NCI-H1694 (cell line): ENCODE measurements at places on chromosomes 3 and 15.

DNA sequence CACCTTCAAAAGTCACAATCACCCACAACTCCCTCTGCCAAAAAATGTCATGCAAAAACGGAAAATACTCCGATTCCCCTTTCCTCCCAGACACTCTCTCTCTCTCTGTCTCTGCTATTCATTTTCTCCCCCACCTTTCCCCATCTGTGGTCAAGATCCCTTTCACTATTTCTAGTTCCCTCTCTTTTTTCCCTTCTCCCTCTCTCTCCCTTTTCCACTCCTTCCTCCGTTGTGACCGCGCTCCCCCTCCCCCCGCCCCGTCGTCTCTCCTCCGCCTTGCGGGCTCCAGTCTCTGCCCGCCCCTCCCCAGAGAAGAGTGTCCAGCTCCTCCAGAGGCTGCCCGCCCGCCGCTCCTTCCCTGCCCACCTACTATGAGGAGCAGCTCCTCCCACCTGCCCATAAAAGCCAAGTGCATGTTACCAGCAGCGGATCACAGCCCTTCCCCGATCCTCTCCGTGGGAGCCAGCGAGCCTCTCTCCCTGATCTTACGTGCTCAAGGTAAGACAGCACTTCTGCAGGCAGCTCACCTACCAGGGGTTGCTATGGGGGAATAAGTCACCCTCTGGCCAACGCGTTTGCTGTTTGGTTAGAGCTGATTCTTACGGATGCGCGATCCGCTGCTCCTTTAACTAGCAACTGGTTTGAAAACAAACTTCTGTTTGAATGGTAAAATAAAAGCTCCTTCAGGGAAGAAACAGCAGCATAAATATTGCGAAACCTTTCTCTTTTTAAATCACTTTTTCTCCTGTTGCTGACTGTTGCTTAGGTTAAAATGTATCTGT lies at the start of gene COL8A1:
Gene COL8A1, plus strand, starts transcription at position 428 of the 782 bp plus-strand sequence. CDS start 152,089 bp downstream, outside the sequence.
- no peak for DNase-seq

DNA sequence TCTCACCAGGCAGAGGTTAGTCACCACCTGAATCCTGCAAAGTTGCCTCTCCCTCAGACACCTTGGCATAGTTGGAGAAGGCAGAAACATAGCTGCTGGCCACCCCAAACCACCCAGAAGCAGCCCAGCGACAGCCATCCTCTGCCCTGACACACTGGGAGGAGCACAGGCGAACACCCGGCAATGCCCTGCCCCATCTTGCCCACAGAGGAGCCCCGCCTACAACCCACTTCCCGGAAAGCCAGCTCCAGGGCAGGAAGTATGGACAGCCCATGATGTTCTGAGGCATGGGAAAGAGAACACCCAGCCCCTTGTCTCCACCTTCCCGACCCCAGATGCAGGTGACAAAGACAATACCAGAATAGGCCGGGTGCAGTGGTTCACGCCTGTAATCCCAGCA lies 12.6 kb upstream of the SHISA5 start:
- DNase-seq: no peak

DNA sequence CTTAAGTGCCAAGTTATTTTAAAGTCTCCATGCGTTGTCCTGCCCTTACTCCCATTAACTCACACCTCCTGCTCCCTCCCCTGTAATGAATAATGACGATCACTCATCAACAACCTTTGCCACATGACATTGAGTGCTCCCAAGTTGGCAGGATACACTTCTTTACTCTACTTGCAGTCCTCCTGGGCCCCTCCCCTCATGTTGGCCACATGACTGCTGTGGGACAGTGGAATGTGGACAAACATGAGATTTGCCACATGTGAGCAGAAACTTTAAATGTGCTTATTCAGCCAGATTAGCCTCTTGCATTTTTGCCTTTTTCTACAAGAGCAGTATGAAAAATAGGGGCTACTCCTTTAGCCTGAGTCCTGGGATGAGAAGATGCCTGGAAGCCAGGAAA lies 167.9 kb downstream of the DCLK3 start:
- no peak for DNase-seq

GRCh38 chr3:148861277-148861869 lies 3.7 kb upstream of the CPA3 start:
- peak; percentile 62 for DNase-seq

GRCh38 chr15:25775317-25775912 lies 87.7 kb downstream of the ATP10A start:
- DNase-seq: no peak

- DNase-seq: no peak
Measured at GRCh38 chr3:160885791-160886286, 129.8 kb downstream of the PPM1L start.

GRCh38 chr15:38844736-38845135 lies 280.1 kb upstream of the RASGRP1 start:
- DNase-seq: no peak

GRCh38 chr3:189236352-189236751 lies 64.6 kb downstream of the TPRG1 start:
- DNase-seq: no peak

DNA sequence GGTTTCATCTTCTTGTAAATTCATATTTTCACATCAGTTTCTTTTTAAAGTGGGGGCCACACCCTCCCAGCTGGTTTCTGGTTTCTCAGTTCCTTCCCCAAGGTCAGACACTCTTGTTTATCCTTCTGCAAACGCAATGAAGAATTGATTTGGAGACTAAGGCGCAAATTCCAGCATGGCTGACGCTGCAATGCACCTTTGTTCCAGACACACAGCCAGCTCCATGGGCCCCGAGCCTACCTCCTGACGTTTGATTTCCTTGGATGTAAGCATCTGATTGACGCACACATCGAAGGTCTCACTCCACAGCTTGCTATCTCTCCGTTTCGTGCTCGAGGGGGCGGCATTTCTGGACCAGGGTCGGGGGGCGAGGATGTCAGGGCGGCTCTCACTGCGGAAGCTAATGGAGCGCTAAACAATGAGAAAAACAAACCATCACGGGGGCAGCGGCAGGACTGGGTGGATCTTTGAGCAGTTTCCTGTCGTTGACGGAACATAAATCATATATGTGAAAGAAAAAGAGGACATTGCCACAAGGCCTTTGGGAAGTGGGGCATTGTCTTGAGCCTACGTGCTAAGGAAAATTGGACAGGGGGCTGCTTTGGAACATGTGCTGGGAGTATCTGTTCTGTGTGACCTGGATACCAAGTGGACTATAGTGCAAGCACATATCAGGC lies 46.9 kb downstream of the ARHGEF3 start:
- DNase-seq: no peak

- no peak for DNase-seq
Measured at GRCh38 chr3:19190602-19191001, 42.3 kb downstream of the KCNH8 start.

DNA sequence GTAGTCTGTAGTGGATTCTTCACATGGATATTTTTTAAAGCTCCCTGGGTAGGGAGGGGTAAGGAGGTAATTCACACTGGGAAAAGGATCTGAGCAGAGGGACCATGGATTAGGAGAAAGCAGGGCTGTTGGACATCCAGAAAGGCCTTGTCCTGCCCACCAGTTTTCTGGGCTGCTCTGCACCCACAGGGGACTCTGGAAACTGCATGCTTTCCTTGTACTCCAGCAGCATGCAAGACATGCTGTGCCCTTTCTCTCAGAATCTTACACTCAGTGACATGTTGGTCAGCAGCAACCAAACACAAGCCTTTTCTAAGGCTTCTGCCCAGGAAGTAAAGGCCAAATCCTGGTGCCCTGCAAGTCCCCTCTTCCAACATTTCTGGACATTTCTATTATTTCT lies 2.5 kb upstream of the FBN1 start:
- no peak for DNase-seq

DNA sequence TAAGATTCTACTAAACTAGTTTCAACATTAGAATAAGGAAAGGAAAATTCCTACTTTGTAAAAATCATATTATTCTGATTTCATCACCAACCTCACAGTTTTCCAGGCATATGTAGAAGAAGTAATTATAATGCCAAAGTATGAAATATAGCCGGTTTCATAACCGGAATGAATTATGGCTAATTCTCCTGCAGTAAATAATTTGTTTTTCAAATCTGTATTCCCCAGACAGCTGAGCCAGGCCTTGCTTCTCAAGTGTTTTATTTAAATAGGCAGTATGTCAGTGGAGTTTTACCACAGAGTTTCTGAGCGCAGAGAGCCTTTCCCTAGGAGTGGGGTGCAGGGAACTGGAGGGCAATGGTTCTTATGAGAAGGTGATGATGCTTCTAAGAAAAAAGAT lies 8.7 kb upstream of the CPA3 start:
- no peak for DNase-seq

DNA sequence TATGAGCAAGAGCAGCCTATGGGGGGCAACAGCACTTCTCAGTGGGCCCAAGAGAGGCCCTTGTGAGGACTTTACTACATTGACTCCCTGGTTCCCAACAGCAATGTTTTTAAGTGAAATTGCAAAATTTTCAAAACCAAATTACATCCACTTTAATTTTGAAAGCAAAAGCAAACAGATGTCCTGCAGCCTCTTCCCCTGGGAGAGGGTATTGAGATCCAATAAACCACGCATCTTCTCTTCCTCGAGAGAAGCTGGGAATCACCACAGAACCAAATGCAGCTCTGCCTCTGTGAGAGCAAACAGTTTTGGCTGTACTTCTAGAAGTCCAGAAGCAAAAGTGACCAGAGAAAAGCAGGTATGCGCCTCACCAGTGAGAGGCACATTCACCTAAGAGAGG lies 25.2 kb downstream of the NMNAT3 start:
- DNase-seq: no peak

- no peak for DNase-seq
Measured at GRCh38 chr15:90004252-90004651, 3.1 kb downstream of the ZNF710 start.

DNA sequence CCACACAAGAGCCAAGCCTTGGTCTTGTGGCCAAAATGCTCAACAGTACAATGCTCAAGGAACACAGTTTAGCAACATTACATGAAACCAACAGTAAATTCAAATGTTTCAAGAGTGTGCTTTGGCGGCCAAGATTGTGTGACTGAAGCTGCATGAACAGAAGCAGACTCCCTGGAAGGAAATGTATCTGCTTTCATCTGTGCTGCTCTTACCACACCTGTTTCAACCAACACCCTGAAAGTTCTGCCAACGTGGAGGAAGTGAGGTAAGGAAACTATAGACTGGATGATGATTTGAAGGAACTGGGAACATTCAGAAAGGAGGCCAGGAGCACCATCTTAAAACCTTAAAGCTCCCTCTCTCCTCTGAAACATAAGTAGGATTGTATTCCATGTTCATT lies 55.7 kb downstream of the MB21D2 start:
- no peak for DNase-seq

- peak; percentile 36 for DNase-seq
Measured at GRCh38 chr15:80856400-80856799, 77.2 kb downstream of the CEMIP start.

GRCh38 chr15:69892351-69892750 lies 205.4 kb downstream of the TLE3 start:
- no peak for DNase-seq

DNA sequence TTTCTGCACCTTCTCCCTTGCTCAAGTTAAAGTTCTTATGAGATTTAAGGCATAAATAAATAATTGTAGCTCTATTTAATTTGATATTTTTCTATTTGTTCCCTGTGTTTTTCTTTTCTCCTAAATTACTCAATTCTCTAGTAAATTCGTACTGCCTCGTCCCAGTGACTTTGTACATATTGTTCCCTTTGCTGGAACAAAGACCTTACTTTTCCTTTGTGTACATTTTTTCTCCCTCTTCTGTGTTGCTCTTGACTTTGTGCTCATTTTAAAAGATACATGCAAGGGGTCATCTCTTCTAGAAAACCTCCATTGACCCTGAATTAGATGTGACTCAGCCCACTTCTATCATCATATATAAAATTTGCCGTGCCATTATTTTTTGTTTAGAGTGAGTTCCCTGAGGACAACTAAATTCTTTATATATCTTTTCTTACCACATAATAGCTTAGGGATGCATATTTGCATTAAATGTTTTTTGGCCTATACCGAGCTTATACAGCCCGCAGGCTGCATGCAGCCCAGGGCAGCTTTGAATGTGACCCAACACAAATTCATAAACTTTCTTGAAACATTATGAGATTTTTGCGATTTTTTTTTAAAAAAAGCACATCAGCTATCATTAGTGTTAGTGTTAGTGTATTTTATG lies 29.6 kb downstream of the PPP4R2 start:
- no peak for DNase-seq

GRCh38 chr3:106610362-106610959 lies 741.6 kb upstream of the CBLB start:
- DNase-seq: no peak

DNA sequence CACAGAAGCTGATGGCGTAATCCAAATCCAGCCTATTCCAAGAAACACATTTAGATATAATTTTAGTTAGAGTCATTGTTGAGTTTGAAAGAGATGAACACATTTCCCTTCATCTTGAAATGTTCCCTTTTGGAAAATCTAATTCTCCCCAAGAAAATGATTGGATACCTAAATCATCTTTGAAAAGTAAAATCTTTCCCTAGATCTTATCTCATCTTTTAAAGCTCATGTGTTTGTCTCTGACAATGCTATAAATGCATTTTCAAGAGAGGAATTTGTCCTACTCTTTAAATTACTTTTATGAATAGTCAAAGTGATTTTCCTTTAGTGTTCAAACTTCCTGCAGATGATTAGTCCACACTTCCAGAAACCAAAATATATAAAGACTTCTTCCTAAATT lies 82.6 kb upstream of the CNTN6 start:
- no peak for DNase-seq

DNA sequence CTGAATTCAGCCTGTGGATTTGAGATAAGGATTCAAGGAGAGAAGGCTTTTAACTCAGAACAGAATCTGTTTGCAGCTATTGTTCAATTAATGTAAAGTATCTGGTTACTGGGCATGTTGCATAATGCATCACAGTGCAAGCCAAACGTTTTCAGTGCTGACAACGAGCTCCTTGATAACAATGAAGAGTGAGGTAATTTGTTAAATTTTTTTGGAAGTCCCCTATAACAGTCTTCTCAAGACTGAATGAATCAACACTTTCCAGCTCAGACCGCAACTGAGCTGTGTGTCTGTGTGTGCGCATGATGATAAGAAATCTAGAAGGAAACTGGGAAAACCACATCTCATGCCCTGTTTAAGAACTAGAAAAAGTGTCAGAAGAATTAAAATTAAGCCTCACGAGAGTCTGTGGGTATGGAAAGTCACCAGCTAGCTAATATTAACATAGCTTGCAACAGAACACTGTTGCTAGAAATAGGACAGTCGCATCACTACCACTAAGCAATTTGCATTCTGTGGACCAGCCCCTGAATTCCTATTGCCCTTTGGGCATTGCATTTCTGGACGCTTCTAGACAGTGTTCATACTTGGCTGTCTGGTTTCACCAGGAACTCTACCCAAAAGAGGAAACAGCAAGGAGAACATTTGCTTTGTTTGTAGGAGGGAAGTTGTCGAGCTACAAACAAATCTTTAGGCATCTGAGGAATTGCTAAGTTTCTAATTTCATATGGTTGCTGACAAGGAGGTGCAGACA lies 43.7 kb upstream of the ATP2C1 start:
- no peak for DNase-seq

GRCh38 chr3:9884555-9885165 lies 4.6 kb upstream of the CIDEC start:
- DNase-seq: no peak

DNA sequence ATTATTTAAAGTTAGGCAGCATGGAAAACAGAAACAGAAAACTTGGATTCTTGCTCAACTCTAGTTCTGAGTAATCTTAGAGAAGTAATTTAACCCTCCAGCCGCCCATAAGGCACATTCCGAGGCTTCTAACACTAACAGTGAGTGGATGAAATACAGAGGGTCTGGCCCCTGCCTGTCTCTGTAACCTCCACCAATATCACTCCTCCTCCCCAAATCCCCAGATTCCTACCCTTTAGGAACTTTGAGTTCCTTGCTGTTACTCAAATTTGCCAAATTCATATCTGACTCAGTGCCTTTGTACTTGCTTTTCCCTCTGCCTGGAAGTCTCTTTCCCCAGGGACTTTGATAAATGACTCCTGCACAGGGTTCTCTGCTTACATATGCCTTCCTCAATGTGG lies 112.5 kb upstream of the TGFBR2 start:
- no peak for DNase-seq
